ENCODE measurements at places on chromosomes 5 and 9. TPM values are rescaled to one million over a fixed set of nuclear protein-coding genes. Genes with fewer than 3 reads are reported as not detected.

DNA sequence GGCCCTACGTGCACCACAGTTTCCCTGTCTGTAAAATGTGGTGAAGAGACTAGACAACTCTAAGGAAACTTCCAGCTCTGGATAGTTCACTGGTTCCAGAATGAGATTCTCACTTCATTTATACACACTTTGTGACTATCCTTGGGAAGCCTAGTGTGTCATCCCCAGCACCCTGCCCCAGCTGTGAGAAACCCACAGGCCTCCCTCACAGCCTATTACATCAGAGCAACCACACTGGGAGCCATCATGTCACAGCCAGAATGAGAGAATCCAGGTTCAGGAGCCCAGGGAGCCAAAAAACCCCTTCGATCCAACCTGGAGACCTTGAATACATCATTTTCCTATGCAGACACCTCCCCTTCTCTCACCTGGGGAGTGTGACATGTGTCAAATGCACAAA is 21.0 kb upstream of the HAND1 start:
- no peak for DNase-seq
- H3K4me1 ChIP-seq: no peaks in the 10 kb centered on the region
- H3K27me3 ChIP-seq: peaks cover 11% of the 10 kb centered on the region
- H3K4me3 ChIP-seq: no peak overlapping the region
- no peaks in the 10 kb centered on the region for H3K36me3 ChIP-seq

DNA sequence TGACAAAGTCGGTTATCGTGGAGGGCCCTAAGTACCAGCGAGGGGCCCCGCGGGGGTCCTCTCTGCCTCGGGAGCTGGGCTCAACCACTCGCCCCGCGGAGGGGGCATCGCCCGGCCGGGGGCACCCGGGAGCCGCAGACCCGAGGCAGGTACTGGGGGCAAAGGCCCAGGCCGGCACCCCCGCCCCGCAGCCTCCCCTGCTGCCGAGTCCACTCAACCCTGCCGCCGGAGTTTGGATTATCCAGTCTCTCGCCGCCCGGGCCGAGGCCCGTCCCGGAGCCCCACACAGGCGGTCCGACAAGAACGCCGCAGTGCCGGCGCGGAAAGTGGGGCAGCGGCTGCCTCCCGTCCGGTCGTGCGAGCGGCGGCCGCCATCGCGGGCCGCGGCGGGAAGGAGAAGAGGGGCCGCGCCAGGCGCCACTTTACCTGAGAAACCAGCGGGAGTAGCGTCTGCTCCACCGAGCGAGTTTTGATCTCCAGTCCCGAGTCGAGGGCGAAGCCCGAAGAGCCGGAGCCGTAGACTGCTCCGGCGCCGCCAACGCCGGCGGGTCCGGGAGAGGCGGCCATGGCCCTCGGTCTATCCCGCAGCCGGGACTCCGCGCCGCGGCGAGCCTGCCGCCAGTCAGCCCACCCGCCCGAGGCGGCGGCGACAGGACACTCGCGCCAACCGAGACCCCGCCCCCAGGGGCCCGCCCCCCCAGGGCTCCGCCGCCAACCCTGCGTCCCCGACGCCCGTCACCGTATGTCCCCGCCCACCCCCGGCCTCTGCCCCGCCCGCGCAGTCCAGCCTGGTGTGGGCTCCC is at the start of gene CTNNAL1:
Gene CTNNAL1, minus strand, starts transcription at position 624 of the 803 bp plus-strand sequence. Its CDS starts 57 bp downstream, at position 567.
- H3K36me3 ChIP-seq: no peaks in the 10 kb centered on the region
- H3K27ac ChIP-seq: peak within 1 kb of the TSS; percentile 93
- H3K27me3 ChIP-seq: no peaks in the 10 kb centered on the region
- DNase-seq: peak; percentile 92
- H3K4me3 ChIP-seq: peak within 1 kb of the TSS; percentile 92

- no peaks in the 10 kb centered on the region for H3K4me1 ChIP-seq
- H3K27me3 ChIP-seq: no peaks in the 10 kb centered on the region
- no peak overlapping the region for H3K27ac ChIP-seq
- DNase-seq: no peak
- H3K4me3 ChIP-seq: no peak overlapping the region
These were observed 34.1 kb downstream of the MCCC2 start for GRCh38 chr5:71621268-71621667.

DNA sequence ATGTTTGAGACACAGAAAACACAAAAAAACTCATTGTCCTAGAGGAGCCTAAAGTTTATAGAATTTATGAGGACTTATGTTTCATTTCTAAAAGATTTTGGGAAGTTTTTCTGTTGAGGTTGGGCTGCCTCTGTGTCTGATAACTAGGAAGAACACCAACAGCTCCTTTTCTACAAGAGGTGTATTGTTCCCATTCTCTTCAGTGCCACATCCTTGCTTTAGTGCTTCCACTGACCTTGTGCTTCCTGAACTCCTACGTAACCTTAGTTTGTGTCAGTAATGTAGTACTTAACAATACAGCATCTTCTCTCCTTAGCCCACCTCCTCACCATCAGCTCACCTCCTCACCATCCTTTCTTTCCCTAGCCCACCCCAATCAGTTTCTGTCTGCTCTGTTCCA is 117.3 kb upstream of the TNC start:
- no peaks in the 10 kb centered on the region for H3K27me3 ChIP-seq
- no peaks in the 10 kb centered on the region for H3K36me3 ChIP-seq
- no peak overlapping the region for H3K4me3 ChIP-seq

DNA sequence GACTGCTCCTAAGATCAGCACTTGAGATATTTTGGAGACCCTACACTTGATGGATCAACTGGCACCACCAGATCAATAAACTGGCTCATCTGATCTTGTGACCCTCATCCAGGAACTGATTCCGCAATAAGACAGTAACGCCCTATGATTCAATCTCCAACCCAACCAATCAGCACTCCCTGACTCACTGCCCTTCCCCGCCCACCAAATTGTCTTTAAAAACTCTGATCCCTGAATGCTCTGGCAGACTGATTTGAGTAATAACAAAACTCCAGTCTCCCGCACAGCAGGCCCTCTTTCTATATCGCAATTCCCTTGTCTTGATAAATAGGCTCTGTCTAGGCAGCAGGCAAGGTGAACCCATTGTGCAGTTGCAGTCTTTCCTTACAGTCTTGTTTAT is 677.0 kb downstream of the LRRC70 start:
- no peaks in the 10 kb centered on the region for H3K36me3 ChIP-seq
- no peaks in the 10 kb centered on the region for H3K4me1 ChIP-seq
- H3K27ac ChIP-seq: no peak overlapping the region

GRCh38 chr5:2903451-2904395 is 152.2 kb upstream of the IRX2 start:
- no peaks in the 10 kb centered on the region for H3K36me3 ChIP-seq
- no peaks in the 10 kb centered on the region for H3K27me3 ChIP-seq
- H3K4me1 ChIP-seq: no peaks in the 10 kb centered on the region
- DNase-seq: no peak

DCAF12 gene
- total RNA-seq: 19.4 TPM

- no peaks in the 10 kb centered on the region for H3K27me3 ChIP-seq
- no peaks in the 10 kb centered on the region for H3K36me3 ChIP-seq
- H3K4me1 ChIP-seq: peaks cover 27% of the 10 kb centered on the region
- peak overlapping the region; percentile 91 for H3K4me3 ChIP-seq
- H3K27ac ChIP-seq: peak overlapping the region; percentile 100
- DNase-seq: peak; percentile 30
These were observed 923 bp upstream of the ZBTB5 start for GRCh38 chr9:37466037-37466709.

DNA sequence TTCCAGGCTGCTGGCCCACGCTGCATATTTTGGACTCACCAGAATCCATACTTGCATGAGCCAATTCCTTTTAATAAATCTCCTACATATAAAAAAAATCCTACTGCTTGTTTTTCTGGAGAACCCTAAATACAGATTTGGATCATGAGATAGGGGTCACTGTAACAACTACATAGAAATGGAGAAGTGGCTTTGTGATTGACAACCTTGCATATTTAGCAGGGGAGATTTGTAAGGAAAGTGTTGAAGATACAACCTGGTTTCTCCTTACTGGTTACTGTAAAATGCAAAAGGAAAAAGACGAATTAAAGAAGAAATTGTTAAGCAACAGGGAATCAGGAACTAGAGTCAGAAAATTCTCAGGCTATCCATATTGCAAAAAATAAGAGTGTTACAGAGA is 74.8 kb downstream of the HABP4 start:
- H3K4me1 ChIP-seq: no peaks in the 10 kb centered on the region
- no peak for DNase-seq
- no peak overlapping the region for H3K27ac ChIP-seq
- H3K4me3 ChIP-seq: no peak overlapping the region
- H3K27me3 ChIP-seq: no peaks in the 10 kb centered on the region

DNA sequence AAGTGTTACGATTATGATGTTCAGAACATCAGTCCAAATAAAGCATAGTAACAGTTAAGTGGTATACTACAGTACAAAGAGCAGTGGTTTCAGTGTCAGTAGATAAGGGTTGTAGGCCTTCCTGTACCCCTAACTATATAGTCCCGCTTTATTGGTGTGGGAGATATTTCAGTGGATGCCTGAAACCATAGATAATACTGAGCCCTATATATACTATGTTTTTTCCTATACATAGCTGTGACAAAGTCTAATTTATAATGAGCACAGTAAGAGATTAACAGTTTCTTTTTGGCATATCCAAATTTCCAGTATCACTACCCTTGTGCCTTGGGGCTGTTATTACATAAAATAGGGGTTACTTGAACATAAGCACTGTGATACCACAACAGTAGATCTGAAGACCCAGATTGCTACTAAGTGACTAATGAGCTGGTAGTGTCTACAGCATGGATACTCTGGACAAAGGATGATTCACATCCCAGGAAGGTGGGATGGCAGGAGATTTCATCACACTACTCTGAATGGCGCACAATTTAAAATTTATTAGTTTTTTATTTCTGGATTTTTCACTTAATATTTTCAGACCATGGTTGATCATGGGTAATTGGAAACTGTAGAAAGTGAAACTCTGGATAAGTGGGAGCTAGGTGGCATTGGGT is 119.3 kb downstream of the RPS23 start:
- DNase-seq: no peak
- no peak overlapping the region for H3K27ac ChIP-seq
- no peaks in the 10 kb centered on the region for H3K27me3 ChIP-seq
- H3K4me3 ChIP-seq: no peak overlapping the region
- no peaks in the 10 kb centered on the region for H3K4me1 ChIP-seq

DNA sequence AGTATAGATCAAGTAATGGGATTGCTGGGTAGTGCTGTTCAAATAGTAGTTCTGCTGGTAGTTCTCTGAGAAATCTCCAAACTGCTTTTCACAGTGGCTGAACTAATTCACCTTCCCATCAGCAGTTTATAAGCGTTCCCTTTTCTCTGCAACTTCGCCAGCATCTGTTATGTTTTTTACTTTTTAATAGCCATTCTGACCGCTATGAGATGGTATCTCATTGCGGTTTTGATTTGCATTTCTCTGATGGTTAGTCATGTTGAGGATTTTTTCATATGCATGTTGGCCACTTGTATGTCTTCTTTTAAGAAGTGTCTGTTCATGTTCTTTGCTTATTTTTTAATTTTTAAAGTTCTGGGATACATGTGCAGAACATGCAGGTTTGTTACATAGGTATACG is 279.2 kb upstream of the NREP start:
- no peak for DNase-seq
- H3K36me3 ChIP-seq: no peaks in the 10 kb centered on the region
- H3K4me3 ChIP-seq: no peak overlapping the region
- no peaks in the 10 kb centered on the region for H3K27me3 ChIP-seq
- no peak overlapping the region for H3K27ac ChIP-seq

- no peaks in the 10 kb centered on the region for H3K36me3 ChIP-seq
- no peaks in the 10 kb centered on the region for H3K4me1 ChIP-seq
- no peak overlapping the region for H3K27ac ChIP-seq
These were observed 26.0 kb upstream of the JAK2 start for GRCh38 chr9:4959031-4959430.

C9orf153 gene
- 0.17 TPM for total RNA-seq

DNA sequence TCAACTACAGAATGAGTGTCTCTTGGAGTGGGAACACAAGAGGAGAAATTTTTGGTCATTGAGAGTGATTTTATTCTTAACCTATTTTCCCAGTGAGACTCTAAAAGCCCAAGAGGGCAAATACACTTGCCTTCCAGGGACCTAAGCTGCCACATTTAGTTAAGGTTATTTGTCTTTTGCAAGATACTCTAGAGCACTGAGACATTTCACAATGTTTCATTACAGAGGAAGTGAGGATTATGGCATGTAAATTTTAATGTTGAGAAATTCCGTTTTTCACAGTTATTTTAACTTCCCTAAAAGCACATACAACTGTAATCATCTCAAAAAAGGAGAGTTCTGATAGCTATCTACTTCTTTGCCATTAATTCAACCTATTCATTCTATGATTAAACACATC is 38.7 kb upstream of the RAB3C start:
- H3K27ac ChIP-seq: no peak overlapping the region
- H3K4me3 ChIP-seq: no peak overlapping the region
- DNase-seq: no peak
- H3K36me3 ChIP-seq: no peaks in the 10 kb centered on the region

DNA sequence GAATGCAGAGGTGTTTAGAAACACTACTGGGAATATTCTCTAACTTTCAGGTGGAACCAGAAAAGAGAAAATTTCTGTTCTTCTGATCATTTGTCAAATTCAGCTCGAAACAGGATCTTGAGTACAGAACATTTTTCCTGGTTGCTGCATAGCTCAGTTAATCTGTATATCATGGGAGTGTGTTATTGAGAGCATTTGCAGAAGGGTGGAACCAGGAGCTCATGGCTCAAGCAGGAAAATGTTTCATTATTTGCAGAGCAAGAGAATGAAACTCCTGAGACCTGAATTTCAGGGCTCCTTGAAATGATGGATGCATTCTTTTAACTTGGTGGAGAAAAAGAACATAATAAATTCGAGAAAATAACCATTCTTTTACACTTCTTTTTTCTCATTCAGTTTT is 97.9 kb downstream of the AOPEP start:
- no peaks in the 10 kb centered on the region for H3K36me3 ChIP-seq
- no peaks in the 10 kb centered on the region for H3K27me3 ChIP-seq
- DNase-seq: no peak
- no peak overlapping the region for H3K27ac ChIP-seq
- H3K4me3 ChIP-seq: no peak overlapping the region

GRCh38 chr5:175561085-175561484 is 82.7 kb downstream of the SFXN1 start:
- no peaks in the 10 kb centered on the region for H3K27me3 ChIP-seq
- no peaks in the 10 kb centered on the region for H3K4me1 ChIP-seq
- H3K36me3 ChIP-seq: no peaks in the 10 kb centered on the region

NR5A1 gene
- total RNA-seq: not detected

TMEM174 gene
- total RNA-seq: not detected

DNA sequence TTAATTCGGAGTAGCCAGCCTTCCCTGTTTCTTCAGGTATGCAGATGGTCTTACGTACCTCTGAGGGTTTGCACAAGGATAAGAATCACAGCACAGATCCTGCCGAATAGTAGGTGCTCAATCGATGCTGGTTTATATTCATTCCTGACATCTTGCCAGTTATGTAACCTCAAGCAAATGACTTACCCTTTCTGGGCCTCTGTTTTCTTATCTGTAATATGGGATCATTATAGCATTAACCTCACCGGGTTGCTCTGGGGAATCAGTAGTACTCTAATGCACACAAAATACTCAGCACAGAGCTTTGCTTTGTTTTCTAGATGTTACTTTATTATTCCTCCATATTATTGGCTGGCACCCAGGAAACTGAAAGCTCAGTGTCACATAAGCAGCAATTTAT is 7.7 kb upstream of the NR5A1 start:
- no peaks in the 10 kb centered on the region for H3K36me3 ChIP-seq
- no peaks in the 10 kb centered on the region for H3K4me1 ChIP-seq
- no peak for DNase-seq
- H3K27ac ChIP-seq: no peak overlapping the region

- DNase-seq: no peak
- no peak overlapping the region for H3K4me3 ChIP-seq
- no peaks in the 10 kb centered on the region for H3K27me3 ChIP-seq
- H3K4me1 ChIP-seq: peaks cover 21% of the 10 kb centered on the region
- no peaks in the 10 kb centered on the region for H3K36me3 ChIP-seq
These were observed 3.9 kb upstream of the PLPP1 start for GRCh38 chr5:55538661-55539060.

FLT4 gene
- 2.6 TPM for total RNA-seq

All from gastrocnemius medialis (tissue), 4 donors.